WTC11 (cell line): ENCODE measurements at places on chromosomes 7 and 10.

- H3K36me3 ChIP-seq, result 0 out of 2 replicates have a peak, but pooled peaks cover 3% of the 10 kb centered on the region
- peaks cover 33% of the 10 kb centered on the region for H3K4me1 ChIP-seq
- H3K27me3 ChIP-seq, result no peaks in the 10 kb centered on the region
- no peak overlapping the region for H3K27ac ChIP-seq
- DNase-seq, result no peak
- H3K4me3 ChIP-seq, result no peak overlapping the region
Observed at GRCh38 chr10:107010531-107010930, 154.0 kb downstream of the SORCS1 start.

DNA sequence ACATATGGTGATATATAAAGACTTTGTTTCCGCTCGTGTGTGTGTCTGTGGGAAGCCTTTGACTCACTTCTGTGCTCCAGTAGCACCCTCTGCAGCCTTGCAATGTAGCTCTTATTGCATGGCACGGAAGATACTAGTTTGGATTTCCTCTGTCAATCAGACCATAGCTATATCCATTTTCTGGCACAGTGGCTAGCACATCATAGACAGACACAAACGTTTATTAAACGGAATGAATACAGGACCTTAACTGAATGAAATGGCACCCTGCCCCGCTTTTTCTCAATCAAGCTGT is 124.0 kb upstream of the PTPN20 start:
- no peaks in the 10 kb centered on the region for H3K27me3 ChIP-seq
- DNase-seq, result no peak
- H3K36me3 ChIP-seq, result no peaks in the 10 kb centered on the region
- no peak overlapping the region; the same call in 1 of the 2 replicates for H3K27ac ChIP-seq

GRCh38 chr7:96416116-96416515 is 94.2 kb upstream of the SLC25A13 start:
- H3K36me3 ChIP-seq, result no peaks in the 10 kb centered on the region
- peaks cover 7% of the 10 kb centered on the region for H3K4me1 ChIP-seq
- H3K4me3 ChIP-seq, result no peak overlapping the region
- H3K27me3 ChIP-seq, result no peaks in the 10 kb centered on the region; the same call in 1 of the 2 replicates
- no peak for DNase-seq

GRCh38 chr10:104445359-104445758 is 91.7 kb downstream of the CFAP58 start:
- no peaks in the 10 kb centered on the region for H3K27me3 ChIP-seq
- no peak overlapping the region for H3K4me3 ChIP-seq
- H3K36me3 ChIP-seq, result no peaks in the 10 kb centered on the region
- H3K27ac ChIP-seq, result no peak overlapping the region

GRCh38 chr10:46094931-46095750 is 49.1 kb upstream of the MSMB start:
- H3K27me3 ChIP-seq, result no peaks in the 10 kb centered on the region
- no peak overlapping the region for H3K4me3 ChIP-seq
- H3K4me1 ChIP-seq, result peaks cover 32% of the 10 kb centered on the region
- DNase-seq, result no peak

DNA sequence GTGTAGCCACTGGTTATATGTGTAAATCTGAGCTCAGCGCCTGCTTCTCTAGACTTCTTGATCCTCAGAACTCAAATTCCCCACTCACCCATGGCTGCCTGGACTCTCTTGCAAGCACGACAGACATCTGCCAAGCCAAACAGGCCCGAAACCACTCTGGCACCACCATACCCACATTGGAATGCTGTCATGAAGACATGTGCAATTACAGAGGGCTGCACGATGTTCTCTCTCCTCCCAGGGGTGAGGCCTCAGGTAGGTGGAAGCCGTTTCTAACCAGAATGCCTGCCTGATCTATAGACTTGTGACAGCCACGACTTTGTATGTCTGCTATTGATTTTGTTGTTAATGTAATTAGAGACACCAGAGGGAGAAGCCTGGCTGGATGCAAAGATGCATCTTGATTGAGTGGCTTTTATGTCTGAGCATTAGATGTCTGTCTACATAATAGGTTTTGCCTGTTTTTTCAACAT is 4.0 kb downstream of the BAMBI start:
- peak overlapping the region; percentile 91 for H3K4me3 ChIP-seq
- H3K27me3 ChIP-seq, result no peaks in the 10 kb centered on the region
- H3K36me3 ChIP-seq, result peaks cover 34% of the 10 kb centered on the region
